Naive thymus-derived CD8-positive, alpha-beta T cell (primary cell): ENCODE measurements at places on chromosomes 13 and 19. TPM values are rescaled to one million over a fixed set of nuclear protein-coding genes. Genes with fewer than 3 reads are reported as not detected.

- DNase-seq = no peak
- H3K36me3 ChIP-seq = no peaks in the 10 kb centered on the region
- no peaks in the 10 kb centered on the region for H3K27me3 ChIP-seq
- H3K27ac ChIP-seq = no peak overlapping the region
These were observed 13.6 kb downstream of the CCDC122 start for GRCh38 chr13:43865892-43866291.

DNA sequence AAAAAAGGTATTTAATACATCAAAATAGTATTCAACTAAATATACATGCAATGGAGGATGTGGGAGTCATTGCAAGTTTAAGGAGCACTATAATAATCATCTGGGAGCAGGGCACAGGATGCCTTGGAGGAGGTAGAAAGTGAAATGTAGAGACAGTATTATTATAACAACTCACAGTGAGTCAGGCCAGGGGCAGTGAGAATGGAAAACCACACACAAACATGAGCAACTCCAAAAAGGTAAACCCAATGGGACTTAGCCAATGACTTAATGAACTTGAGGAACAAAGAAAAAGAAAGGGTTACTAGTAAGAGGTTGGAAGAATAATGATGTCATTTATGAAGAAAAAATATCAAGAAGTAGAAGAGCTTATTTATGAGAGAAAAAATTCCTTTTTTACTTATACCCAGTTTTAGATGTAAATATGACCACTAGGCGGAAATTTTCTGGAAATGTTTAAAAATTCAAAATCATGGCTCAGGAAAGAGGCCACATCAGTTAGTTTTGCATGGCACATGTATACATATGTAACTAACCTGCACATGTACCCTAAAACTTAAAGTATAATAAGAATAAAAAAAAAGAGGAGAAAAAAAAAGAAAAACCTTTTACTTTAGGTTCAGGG, 389.3 kb downstream of the SUCLA2 start:
- no peaks in the 10 kb centered on the region for H3K27me3 ChIP-seq
- H3K4me1 ChIP-seq = no peaks in the 10 kb centered on the region
- no peak for DNase-seq
- no peaks in the 10 kb centered on the region for H3K36me3 ChIP-seq
- H3K27ac ChIP-seq = no peak overlapping the region

- no peak overlapping the region for H3K4me3 ChIP-seq
- H3K36me3 ChIP-seq = no peaks in the 10 kb centered on the region
- no peak for DNase-seq
- no peaks in the 10 kb centered on the region for H3K4me1 ChIP-seq
These were observed 319.6 kb downstream of the TEX29 start for GRCh38 chr13:111640006-111640405.

Gene CEACAM20
- not detected for total RNA-seq

- no peak for DNase-seq
- no peak overlapping the region for H3K27ac ChIP-seq
- H3K4me3 ChIP-seq = no peak overlapping the region
- H3K4me1 ChIP-seq = no peaks in the 10 kb centered on the region
- no peaks in the 10 kb centered on the region for H3K27me3 ChIP-seq
These were observed 364.2 kb upstream of the SLC10A2 start for GRCh38 chr13:103430368-103430767.
